ENCODE measurements at places on chromosomes 13 and 19.

DNA sequence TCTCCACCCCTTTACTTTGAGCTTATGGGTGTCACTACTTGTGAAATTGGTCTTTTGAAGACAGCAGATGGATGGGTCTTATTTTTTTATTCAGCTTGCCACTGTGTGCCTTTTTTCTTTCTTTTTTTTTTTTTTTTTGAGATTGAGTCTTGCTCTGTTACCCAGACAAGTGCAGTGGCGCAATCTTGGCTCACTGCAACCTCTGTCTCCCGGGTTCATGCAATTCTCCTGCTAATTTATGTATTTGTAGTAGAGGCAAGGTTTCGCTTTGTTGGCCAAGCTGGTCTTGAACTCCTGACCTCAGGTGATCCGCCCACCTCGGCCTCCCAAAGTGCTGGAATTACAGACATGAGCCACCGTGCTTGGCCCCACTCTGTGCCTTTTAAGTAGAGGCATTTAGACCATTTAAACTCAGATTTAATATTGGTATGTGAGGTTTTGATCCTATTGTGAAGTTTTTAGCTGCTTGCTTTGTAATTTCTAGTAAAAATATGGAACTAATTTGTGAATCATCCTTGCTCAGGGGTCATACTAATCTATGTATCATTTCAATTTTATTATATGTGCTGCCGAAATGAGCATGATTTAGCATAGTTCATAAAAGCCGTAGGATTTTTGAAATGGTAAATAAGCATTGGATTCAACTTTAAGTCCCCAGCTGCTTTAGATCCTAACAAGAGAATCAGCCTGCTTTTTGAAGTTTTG lies 584.5 kb downstream of the SLITRK1 start:
- no peak for DNase-seq

GRCh38 chr13:106415971-106416370 lies 119.5 kb downstream of the EFNB2 start:
- no peak for DNase-seq

GRCh38 chr19:33430674-33431277 lies 57.3 kb downstream of the CEBPG start:
- peak; percentile 62 for DNase-seq

DNA sequence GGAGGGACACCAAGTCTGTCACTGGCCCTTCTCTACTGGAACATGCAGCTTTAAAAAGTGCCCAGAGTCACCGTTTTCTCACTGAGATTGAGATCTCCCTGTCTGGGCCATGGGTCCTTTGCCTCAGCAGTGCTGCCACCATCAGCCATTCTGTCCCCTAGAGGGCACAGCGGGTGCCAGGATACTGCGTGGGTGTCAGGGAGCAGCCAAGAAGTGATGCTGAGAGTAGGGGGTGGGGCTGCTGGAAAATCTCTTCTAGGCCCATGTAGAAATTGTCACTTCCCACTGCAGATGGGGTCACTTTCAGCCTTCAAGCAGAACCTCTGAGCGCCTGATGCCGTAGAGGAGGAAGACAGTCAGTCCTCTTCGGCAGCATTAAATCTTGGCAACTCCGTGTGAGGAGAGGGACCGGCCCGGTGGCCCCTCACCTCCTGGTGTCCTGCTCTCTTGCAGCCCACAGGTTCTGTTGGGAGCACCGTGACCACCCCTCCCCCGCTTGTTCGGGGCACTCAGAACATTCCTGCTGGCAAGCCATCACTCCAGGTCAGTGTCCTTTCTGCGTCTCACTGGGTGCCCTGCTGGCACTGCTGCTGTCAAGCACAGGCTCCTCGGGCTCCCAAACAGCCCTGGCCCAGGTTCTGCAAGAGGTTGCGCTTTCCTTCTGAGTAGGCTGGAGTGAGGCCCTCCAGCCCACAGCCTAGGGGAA lies 21.4 kb downstream of the TSSK6 start:
- DNase-seq = no peak

DNA sequence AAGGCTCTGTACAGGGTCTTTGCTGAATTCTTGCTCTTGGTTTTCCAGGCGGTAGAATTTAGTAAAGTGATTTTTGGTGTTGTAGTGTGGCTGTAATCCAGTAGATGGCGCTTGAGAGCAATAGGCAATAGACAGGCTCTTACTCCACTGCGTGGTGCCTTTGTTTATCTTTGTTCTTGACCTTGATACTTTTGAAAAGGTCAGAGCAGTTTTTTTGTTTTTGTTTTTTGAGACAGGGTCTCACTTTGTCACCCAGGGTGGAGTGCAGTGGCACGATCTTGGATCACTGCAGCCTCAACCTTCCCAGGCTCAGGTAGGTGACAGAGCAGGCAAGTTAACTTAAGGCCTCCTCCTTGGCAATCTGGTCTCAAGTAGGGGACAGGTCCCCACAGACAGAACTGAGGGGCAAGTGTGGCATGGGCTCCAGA lies 12.2 kb upstream of the LILRA5 start:
- DNase-seq = peak; percentile 7

DNA sequence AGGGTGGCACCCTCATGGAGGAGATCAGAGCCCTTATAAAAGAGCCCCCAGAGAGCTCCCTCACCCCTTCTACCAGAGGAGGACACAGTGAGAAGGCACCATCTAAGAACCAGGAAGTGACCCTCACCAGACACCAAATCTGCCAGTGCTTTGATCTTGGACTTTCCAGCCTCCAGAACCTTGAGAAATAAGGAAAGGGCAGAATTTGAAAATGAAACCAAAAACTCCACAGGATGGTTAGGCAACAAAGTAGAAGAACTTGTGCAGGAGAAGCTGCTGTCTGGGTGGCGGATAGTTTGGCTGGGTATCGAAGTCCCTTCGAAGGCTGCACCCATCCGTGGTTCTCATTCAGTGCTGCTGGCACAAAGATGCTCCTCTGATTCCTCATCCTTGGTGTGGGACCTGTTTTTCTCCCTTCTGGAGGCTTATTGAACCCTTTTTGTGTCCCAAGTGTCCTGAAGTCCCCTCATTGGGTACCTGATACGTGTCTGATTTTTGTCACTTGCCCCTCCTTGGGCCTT lies 130.8 kb downstream of the KDM4B start:
- DNase-seq = no peak

DNA sequence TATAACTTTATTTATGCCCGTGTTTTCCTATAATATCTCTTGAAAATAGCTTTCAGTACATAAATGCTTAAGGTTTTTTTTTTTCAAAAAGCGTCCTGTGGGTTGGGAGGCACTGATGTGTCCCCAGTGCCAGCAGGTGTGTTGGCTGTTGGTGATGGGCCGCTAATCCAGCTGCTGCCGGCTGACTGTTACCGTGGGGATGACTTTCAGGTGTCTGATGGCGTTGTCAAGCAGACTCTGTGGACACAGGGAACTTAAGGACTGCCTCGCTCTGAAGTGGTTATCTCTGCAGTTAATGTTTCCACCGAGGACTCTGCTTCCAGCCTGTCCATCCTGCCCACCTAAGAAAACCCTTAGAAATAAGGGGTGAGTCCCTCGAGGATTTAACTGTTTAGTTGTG lies 94.5 kb downstream of the ANKRD10 start:
- DNase-seq = no peak

- no peak for DNase-seq
Measured at GRCh38 chr13:109427148-109427547, 359.2 kb downstream of the IRS2 start.

Data from T-cell (primary cell).